ENCODE measurements at places on chromosomes 3 and 15.
A peak's percentile ranks its signal among the peaks of the same experiment; 100 is the strongest.

GRCh38 chr3:157319672-157320071 lies 117.0 kb upstream of the PTX3 start:
- no peak for DNase-seq

- no peak for DNase-seq
Observed at GRCh38 chr3:172839679-172840078, 89.2 kb downstream of the ECT2 start.

DNA sequence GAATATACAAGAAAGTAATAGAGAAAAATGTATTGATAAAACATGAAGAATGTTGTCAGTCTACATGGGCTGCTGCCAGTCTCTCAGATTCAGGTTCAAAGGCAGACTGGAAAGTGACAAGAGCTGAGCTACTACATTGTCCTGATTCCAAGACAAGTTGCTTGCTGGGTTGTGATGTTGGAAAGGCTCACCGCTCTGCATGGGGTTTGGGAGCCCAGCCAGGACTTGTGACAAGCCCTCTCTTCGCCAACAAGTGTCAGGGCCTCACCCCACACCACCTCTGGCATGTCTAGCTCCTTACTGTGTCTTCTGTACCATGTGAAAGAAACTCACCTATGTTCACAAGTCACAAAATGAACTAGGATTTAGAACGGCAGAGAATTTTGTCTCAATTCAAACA lies 43.0 kb upstream of the SH3GL3 start:
- no peak for DNase-seq

GRCh38 chr15:62453375-62453774 lies 288.3 kb upstream of the C2CD4B start:
- no peak for DNase-seq

GRCh38 chr3:115937054-115937453 lies 313.7 kb downstream of the GAP43 start:
- peak; percentile 35 for DNase-seq

- DNase-seq: no peak
Observed at GRCh38 chr15:38682363-38682762, 117.7 kb upstream of the RASGRP1 start.

GRCh38 chr3:156620260-156620659 lies 54.1 kb upstream of the TIPARP start:
- no peak for DNase-seq

DNA sequence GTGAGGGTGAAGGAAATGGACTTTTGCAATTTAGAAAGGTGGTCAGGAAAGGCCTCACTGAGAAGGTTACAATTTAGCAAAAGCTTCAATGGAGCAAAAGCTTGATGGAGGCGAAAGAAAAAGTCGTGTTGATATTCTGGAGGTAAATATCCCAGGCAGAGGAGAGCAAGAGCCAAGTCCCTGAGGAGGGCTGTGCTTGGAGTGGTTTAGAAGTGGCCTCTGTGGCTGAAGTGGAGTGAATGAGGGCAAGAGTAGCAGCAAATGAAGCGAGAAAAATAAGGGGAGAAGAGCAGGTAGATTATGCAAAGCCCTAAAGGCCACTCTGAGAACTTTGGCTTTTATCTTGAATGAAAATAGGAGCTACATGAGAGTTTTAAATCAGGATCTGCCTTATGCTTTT lies 54.1 kb downstream of the GUCA1C start:
- no peak for DNase-seq

DNA sequence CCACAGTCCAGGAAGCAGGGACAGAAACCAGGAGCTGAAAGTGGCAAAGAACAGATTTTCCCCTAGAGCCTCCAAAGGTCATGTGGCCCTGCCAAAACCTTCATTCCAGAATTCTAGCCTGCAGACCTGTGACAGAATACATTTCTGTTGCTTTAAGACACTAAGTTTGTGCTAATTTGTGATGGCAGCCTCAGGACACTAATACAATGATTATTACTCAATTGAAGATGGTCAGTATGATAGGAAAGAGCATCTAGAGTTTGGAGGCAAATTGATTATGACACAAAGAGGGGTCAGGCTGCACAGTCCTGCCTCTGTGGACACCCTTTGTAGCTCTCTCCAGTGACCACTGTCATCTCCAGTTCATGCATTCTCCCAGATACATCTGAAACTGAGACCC lies 79.0 kb upstream of the C3orf49 start:
- no peak for DNase-seq

GRCh38 chr15:77163781-77164384 lies 93.0 kb upstream of the TSPAN3 start:
- no peak for DNase-seq

- DNase-seq: no peak
Observed at GRCh38 chr3:31732548-31732947, 199.8 kb downstream of the STT3B start.

DNA sequence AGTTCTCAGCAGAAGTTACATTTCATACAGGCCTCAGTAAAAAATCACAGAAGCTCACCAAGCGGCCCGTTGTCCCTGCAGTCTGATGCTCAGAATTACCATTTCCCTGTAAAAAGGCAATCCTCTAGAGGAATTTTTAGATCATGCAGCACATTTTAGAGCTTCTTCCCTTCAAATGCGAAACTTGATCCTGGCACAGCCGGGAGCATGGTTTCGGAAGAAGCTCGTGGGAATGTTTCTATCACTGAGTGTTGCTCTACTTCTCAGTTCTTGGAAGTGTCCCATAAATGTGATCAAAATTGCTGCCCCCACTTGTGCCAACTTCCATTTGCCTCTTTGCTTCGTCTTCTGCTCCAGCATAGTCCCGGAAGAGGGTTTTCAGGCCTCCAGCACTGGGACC lies 3.8 kb upstream of the H1-8 start:
- DNase-seq: no peak

DNA sequence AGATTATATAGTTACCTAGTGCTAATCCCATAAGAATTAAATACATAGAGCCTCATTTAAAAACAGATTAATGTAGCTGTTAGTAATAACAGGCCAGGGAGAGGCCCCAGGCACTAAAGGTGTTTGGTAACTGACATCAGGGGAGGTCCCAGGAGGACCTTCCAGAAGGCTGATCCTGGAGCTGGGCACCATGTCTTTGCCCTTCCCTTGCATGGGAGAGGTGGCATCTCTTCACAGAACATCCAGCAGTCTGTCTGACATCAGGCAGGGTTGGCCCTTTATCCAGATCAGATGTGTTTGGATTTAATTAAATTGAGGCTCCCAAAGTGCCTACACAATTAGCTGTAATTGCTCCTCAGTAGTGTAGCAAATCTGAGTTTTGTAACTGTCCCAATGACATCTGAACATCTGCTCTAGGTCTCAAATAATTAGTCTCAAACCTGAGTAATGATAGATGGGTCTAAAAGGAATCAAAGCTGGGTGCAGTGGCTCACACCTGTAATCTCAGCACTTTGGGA lies 53.0 kb downstream of the RLBP1 start:
- DNase-seq: no peak

GRCh38 chr15:62212741-62213140 lies 47.7 kb upstream of the C2CD4B start:
- no peak for DNase-seq

GRCh38 chr3:119223511-119223910 lies 17.2 kb downstream of the B4GALT4 start:
- no peak for DNase-seq

DNA sequence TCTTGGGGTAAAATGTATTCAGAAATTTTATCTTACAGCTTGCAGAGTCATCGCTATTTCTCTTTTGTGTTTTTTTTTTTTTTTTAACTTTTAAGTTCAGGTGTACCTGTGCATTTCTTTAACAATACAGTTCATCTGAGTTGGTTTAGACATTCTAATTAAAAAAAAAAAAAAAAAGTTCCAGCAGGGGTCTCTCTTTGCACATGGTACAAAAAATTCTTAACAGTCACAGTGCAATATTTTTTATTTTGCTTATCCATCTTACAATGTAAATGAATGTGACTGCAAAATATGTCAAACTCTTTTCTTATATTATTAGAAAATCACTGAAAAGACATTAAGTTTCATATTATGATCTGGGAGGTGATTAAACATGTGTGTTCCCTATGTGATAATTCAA lies 47.5 kb upstream of the SLC9A9 start:
- peak; percentile 32 for DNase-seq

GRCh38 chr15:95017666-95018328 lies 786.4 kb downstream of the MCTP2 start:
- DNase-seq: no peak

DNA sequence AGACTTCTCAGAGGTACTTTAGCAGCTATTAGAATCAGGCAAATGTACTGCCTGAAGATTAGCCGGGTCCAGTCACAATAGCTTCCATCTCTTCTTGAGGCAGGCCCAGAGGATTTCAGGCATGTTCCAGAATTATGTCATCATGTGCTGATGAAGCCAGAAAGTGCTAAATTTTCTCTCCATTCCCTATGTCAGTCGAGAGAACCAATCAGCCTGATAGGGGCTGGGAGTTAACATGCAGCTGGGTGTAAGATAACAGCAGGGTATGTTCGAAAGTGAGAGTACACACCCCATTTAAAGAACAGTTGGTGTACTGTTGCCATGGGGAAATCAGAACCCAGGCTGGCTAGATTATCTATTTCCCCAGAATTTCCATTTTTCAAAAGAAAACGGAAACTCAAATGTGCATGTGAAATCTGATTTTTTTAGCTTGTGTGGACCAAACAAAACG lies 48.7 kb downstream of the MYH15 start:
- no peak for DNase-seq
